ENCODE measurements at places on chromosomes 7 and 10.
A peak's percentile ranks its signal among the peaks of the same experiment; 100 is the strongest.

DNA sequence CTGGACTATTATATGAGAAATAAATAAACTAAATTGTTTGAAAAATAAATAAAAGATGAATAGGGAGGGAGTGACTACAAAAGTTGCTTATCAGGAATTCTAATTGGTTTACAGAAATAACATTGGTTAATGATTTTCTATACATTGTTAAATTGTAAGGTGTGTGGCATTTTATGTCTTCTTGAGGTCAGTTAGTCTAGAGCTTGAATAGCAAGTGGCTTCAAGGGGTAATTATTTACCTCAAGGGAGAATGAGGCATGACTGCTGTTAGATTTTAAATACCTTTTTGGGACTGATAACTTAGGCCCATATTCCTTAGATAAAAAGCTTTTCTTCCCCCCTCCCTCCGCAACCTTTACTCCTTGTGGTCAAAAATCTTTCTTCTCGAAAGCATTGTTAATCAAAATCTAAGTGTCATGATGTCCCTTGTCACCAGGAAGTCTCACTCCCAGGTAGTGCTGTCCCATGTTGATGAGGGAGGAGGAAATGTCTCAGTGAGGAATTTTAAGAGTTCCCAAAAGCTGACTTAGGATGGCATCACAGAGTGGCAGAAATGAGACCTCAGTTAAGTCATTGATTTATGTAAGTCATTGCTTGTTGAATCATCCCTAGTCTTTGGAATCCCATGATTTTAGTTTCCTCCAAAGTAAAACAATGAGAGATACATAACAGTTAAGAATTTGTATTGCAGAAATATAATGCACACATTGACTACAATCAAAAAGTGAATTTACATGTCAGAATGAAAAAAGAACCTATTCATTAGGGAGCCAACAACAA lies 71.5 kb downstream of the MAPK8 start:
- H3K4me1 ChIP-seq, result no peaks in the 10 kb centered on the region
- no peak overlapping the region for H3K27ac ChIP-seq
- no peak overlapping the region for H3K4me3 ChIP-seq
- peaks cover 38% of the 10 kb centered on the region for H3K36me3 ChIP-seq

DNA sequence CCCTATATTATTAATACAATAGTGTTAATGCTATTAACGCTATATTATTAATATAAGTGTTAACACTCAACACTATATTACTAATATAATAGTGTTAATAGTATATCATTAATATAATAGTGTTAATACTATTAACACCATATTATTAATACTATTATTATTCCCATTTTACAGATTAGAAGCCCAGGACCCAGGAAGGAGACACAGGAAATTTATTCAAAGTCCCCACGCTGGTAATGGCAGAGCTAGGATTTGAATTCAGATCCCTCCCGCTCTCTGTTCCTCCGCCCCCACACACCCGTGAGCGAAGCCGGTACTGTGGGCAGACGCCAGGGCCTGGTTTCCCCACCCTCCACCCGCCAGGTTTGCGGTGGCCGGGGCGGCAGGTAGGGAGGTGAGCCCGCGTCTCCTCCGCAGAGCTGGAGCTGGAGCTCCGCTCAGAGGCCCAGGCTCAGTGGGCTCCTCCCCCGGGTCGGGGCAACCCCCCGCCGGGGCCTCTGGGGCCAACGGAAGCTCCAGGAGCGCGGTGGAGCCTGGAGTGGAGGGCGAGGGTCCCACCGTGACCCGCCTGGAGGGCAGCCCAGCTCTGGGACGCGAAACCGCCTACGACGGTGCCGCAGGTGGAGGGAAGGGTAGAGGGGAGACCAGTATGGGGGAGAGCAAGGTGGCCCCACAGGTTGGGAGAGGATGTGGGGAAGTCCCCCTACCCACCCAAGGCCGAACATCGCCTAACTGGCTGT lies at the start of gene TMEM225B:
TSS of gene TMEM225B (plus strand) at position 506 of the 740 bp plus-strand sequence. CDS start 6,122 bp downstream, outside the sequence.
- DNase-seq, result no peak
- no peaks in the 10 kb centered on the region for H3K36me3 ChIP-seq
- H3K4me1 ChIP-seq, result no peaks in the 10 kb centered on the region
- no peak within 1 kb of the TSS for H3K27ac ChIP-seq
- H3K27me3 ChIP-seq, result no peaks in the 10 kb centered on the region

GRCh38 chr7:674454-675410 lies 51.8 kb upstream of the DNAAF5 start:
- H3K36me3 ChIP-seq, result peaks cover 15% of the 10 kb centered on the region
- H3K27me3 ChIP-seq, result no peaks in the 10 kb centered on the region
- H3K4me3 ChIP-seq, result no peak overlapping the region
- DNase-seq, result no peak
- peak overlapping the region; percentile 88 for H3K27ac ChIP-seq
- peaks cover 12% of the 10 kb centered on the region for H3K4me1 ChIP-seq

DNA sequence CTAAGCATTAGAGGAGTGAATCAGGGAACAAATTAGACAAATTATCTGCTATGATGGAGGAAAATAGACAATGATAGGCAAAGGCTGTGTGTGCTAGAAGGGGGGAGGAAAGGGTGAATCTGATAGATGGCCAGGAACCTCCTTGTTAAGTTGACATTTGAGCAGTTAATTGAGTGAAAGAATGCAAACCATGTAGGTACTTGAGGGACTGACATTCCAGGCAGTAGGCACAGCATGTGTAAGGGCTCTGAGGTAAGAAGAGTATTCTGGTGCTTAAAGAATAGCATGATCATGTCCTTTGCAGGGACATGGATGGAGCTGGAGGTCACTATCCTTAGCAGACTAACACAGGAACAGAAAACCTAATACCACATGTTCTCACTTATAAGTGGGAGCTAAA lies 48.6 kb upstream of the TES start:
- no peaks in the 10 kb centered on the region for H3K27me3 ChIP-seq
- H3K27ac ChIP-seq, result no peak overlapping the region
- no peak for DNase-seq
- H3K36me3 ChIP-seq, result no peaks in the 10 kb centered on the region
- H3K4me3 ChIP-seq, result no peak overlapping the region

DNA sequence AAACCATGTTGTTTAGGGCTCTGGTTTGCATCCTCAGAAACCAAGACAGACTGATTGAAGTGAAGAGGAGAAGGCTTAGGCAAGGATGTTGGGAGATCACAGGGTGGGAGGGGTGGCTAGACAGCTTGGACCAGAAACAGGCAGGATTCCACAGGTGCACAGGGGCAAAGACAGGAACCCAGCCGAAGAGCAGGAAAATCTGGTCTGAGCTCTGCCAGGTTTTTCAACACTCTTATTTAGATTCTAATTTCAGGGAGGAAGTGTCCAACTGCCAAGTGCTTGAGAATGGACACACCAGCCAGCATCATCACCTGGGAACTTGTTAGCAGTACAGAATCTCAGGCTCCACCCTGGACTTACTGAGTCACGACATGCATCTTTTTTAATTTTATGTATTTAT lies 93.8 kb downstream of the MARCHF5 start:
- H3K4me1 ChIP-seq, result peaks cover 5% of the 10 kb centered on the region

DNA sequence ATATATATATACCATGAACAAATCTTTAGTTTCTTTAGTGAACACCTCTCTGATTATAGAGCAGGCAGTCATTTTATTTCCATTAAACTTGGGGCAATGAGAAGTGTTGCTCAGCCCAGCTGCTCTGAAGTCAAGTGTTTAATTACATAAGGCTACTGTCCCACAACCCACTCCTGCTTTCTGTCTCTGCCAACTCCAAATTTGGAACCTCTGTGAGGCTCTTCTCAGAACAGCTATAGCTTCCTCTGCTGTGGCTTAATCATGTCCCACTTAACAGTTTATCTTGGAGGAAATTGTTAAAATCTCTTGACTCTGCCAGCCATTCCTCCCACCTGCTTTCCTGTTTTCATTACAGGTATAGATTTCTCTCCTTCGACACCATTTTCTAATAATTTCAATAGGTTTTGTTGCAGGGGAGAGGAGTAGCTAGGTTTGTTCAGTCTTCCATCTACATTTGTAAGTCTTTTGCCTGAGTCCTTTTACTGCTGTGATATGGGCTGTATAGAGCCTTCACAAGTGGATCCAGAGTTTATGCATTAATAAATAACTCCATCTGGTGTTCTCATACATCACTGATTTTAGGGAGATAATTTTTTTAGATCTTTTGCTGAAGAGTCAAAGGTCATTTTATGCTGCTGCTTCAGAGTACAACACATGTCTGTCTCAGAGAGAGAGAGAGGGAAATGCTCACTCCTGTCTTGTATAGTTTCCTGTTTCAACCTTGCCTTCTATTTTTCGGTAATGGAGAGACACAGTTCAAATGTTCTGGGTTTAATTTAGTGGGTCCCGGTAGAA lies 170.4 kb downstream of the WNT2 start:
- peaks cover 3% of the 10 kb centered on the region for H3K36me3 ChIP-seq
- no peak for DNase-seq
- no peaks in the 10 kb centered on the region for H3K4me1 ChIP-seq
- H3K27ac ChIP-seq, result no peak overlapping the region

- H3K4me3 ChIP-seq, result no peak overlapping the region
- peaks cover 4% of the 10 kb centered on the region for H3K4me1 ChIP-seq
- DNase-seq, result no peak
- H3K36me3 ChIP-seq, result peaks cover 19% of the 10 kb centered on the region
- H3K27me3 ChIP-seq, result no peaks in the 10 kb centered on the region
Measured at GRCh38 chr10:125850766-125851731, 27.7 kb downstream of the BCCIP start.

GRCh38 chr10:96666741-96667140 lies 53.6 kb downstream of the PIK3AP1 start:
- DNase-seq, result no peak
- H3K27ac ChIP-seq, result no peak overlapping the region
- no peaks in the 10 kb centered on the region for H3K36me3 ChIP-seq
- H3K27me3 ChIP-seq, result no peaks in the 10 kb centered on the region
- peaks cover 13% of the 10 kb centered on the region for H3K4me1 ChIP-seq

- no peaks in the 10 kb centered on the region for H3K36me3 ChIP-seq
- no peak overlapping the region for H3K4me3 ChIP-seq
- H3K27me3 ChIP-seq, result no peaks in the 10 kb centered on the region
- H3K4me1 ChIP-seq, result peaks cover 3% of the 10 kb centered on the region
- no peak overlapping the region for H3K27ac ChIP-seq
Measured at GRCh38 chr7:85927226-85927625, 716.5 kb upstream of the GRM3 start.

DNA sequence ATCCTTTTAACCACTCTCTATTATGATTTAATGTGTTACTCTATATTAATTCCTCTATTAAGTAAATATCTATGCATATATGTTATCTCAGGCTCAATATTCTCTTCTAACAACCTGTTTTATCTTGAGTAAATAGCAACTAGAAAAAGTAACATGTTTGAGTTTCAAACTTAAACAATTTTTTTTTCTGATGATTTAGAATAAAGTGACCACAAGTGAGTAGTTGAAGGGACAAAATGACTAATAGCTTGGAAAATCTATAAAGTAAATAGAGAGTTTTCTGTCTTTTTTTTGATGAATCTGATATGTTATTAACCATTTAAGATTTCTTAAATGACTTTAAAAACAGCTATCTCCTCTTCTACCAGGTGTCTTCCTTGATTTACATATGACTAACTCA lies 483.8 kb downstream of the TFEC start:
- H3K36me3 ChIP-seq, result no peaks in the 10 kb centered on the region
- no peak overlapping the region for H3K4me3 ChIP-seq
- no peaks in the 10 kb centered on the region for H3K4me1 ChIP-seq
- no peak overlapping the region for H3K27ac ChIP-seq
- DNase-seq, result no peak

GRCh38 chr10:86102451-86102850 lies 264.1 kb downstream of the GRID1 start:
- H3K4me1 ChIP-seq, result no peaks in the 10 kb centered on the region
- H3K27me3 ChIP-seq, result peaks cover 3% of the 10 kb centered on the region
- H3K36me3 ChIP-seq, result no peaks in the 10 kb centered on the region
- H3K4me3 ChIP-seq, result no peak overlapping the region
- H3K27ac ChIP-seq, result no peak overlapping the region

DNA sequence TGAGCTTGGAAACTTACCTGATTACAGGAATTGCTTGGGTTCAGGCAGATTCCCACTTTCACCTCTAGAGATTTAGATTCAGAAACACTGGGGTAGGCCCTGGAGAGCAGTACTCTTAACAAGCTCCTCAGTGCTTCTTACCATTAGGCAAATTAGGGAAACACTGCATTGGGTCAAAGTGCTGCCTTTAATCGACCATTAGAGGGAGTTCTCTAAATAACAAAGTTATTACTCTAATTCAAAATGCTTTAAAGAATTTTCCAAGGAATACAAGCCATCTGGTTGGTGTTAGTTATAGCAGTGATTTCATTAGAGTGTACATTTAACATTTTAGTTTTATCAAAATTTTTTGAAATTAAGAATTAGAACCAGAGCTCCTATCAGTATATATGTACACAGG lies 324.5 kb downstream of the GFRA1 start:
- H3K4me3 ChIP-seq, result no peak overlapping the region
- H3K27me3 ChIP-seq, result no peaks in the 10 kb centered on the region
- DNase-seq, result no peak
- no peak overlapping the region for H3K27ac ChIP-seq
- no peaks in the 10 kb centered on the region for H3K4me1 ChIP-seq

GRCh38 chr7:81284576-81284975 lies 365.7 kb upstream of the SEMA3C start:
- H3K4me3 ChIP-seq, result no peak overlapping the region
- no peaks in the 10 kb centered on the region for H3K36me3 ChIP-seq
- H3K4me1 ChIP-seq, result no peaks in the 10 kb centered on the region
- no peak for DNase-seq

GRCh38 chr7:105647591-105647990 lies 66.3 kb upstream of the EFCAB10 start:
- H3K36me3 ChIP-seq, result no peaks in the 10 kb centered on the region
- no peak for DNase-seq
- H3K4me3 ChIP-seq, result no peak overlapping the region
- peaks cover 45% of the 10 kb centered on the region for H3K4me1 ChIP-seq

- no peak overlapping the region for H3K27ac ChIP-seq
- no peak for DNase-seq
- H3K4me1 ChIP-seq, result peaks cover 7% of the 10 kb centered on the region
- H3K27me3 ChIP-seq, result peaks cover 14% of the 10 kb centered on the region
- H3K36me3 ChIP-seq, result no peaks in the 10 kb centered on the region
Measured at GRCh38 chr7:96770758-96771157, 61.1 kb upstream of the SEM1 start.

DNA sequence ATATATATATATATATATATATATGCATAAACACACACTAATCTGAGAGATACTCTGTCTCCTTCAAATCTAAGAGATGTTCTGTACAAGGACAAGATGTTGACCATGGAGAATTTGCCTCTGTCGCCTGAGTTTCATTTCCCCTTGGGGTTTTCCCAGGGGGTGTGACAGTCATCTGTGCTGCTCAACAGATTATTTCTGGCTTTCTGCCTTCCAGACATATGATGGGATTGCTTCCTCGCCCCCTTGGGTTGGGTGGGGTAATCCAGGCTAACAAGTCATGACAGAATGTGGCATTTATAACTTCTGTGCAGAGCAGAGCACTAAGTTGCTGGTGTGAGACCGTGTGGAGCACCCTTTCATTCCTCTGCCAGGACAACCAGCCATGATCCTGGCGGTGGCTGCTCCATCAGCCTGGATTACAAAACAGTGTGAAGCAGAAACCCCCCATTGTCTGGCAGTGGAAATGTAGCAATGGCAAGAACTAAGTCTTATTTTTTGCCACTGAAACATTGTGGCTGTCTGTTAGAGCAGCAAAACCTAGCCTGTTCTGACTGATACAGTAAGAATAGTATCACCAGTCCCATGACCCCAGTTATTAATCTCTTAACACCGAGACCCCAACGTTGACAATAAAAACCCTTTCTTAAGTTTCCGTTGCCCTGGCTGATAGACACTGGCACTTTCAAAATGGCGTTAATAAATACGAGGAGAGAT lies 13.7 kb upstream of the USP6NL start:
- no peak overlapping the region for H3K27ac ChIP-seq
- no peak for DNase-seq
- no peaks in the 10 kb centered on the region for H3K36me3 ChIP-seq
- H3K4me1 ChIP-seq, result no peaks in the 10 kb centered on the region

- no peak overlapping the region for H3K4me3 ChIP-seq
- no peaks in the 10 kb centered on the region for H3K4me1 ChIP-seq
- no peaks in the 10 kb centered on the region for H3K27me3 ChIP-seq
- no peak overlapping the region for H3K27ac ChIP-seq
- H3K36me3 ChIP-seq, result peaks cover 6% of the 10 kb centered on the region
Measured at GRCh38 chr7:37092548-37092947, 356.1 kb downstream of the ELMO1 start.

Measured in neural crest cell (in vitro differentiated cells).